ENCODE measurements at places on chromosomes 6 and 20.

- DNase-seq: no peak
Observed at GRCh38 chr6:156418253-156418652, 358.9 kb upstream of the ARID1B start.

- no peak for DNase-seq
Observed at GRCh38 chr6:19668710-19669109, 168.5 kb upstream of the ID4 start.

- no peak for DNase-seq
Observed at GRCh38 chr6:9412951-9413559, 977.7 kb upstream of the SLC35B3 start.

GRCh38 chr20:21862259-21862946 is 156.9 kb downstream of the PAX1 start:
- no peak for DNase-seq

- DNase-seq: no peak
Observed at GRCh38 chr6:6409397-6410030, 89.1 kb upstream of the F13A1 start.

All from CD4-positive, alpha-beta T cell treated with Interleukin-2 at 100 ng/mL for 4 hours (primary cell).